Stimulated activated CD8-positive, alpha-beta memory T cell treated with anti-CD3 and anti-CD28 coated beads, Interleukin-2, amount 100 ng/mL, for 48 hours (primary cell): ENCODE measurements at places on chromosomes 5 and 9.

DNA sequence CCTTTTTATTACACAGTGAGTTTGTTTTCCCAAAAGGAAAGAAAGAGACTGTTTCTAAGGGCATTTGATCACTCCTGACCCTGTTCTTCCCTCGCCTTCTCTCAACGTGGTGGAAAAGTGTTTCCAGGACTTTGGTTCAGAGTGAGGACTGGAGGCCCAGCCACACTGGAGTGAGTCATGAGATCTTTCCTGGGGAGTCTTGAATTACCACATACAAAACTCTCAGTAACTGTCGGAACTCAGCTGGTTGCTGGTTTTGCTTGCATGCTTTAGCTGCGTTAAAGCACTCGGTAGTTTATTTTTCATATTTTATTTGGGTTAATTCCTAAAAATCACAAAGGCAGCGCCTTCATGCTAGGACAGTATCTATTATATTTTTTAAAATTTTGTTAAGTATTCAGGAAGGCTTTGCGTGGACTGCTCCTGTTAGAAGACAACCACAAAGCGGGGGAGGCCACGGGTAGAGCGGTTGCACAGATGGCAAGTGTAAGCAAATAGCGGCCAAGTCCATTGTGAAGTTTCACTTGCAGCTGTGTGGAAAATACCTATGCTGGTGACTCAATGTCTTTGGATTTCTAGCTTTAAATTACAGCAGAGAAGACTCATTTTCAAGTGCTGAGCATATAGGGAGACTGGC is 77.7 kb downstream of the ARSB start:
- DNase-seq = no peak

DNA sequence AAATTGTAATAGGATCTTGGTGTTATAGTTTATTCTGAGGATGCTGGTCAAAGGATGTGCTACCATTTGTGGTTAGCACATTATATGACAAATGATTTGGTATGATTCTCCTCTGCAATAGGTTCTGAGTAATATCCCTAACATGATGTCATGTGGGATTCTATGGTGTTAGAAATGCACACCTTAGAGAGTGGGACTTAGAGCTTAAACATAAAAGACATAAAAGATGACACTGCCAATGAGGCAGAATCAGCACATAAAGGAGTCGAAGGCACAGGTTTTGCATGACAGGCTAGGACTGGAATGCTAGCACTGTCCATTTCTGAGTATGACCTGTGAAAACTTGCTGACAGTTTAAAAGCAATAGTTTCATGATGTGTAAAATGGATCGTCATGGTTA is 100.4 kb downstream of the OSTF1 start:
- no peak for DNase-seq

- no peak for DNase-seq
These were observed 28.1 kb upstream of the DAB2 start for GRCh38 chr5:39452846-39453245.

DNA sequence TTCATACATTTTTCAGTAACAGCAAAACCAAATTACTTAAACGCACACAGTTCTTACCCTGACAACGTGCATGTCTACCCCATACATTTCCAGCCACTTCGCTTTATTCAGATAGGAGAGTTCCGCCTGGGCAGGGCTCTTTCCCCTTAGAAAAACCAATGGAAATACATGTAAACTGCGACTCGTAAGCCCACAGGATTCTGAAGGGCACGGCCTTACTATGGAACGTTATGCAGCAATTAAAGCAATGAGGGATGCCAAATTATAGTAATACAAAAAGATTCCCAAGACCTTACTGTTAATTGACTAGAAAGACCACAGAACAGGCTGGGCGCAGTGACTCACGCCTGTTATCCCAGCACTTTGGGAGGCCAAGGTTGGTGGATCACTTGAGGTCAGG is 64.5 kb downstream of the EPB41L4B start:
- DNase-seq = no peak

DNA sequence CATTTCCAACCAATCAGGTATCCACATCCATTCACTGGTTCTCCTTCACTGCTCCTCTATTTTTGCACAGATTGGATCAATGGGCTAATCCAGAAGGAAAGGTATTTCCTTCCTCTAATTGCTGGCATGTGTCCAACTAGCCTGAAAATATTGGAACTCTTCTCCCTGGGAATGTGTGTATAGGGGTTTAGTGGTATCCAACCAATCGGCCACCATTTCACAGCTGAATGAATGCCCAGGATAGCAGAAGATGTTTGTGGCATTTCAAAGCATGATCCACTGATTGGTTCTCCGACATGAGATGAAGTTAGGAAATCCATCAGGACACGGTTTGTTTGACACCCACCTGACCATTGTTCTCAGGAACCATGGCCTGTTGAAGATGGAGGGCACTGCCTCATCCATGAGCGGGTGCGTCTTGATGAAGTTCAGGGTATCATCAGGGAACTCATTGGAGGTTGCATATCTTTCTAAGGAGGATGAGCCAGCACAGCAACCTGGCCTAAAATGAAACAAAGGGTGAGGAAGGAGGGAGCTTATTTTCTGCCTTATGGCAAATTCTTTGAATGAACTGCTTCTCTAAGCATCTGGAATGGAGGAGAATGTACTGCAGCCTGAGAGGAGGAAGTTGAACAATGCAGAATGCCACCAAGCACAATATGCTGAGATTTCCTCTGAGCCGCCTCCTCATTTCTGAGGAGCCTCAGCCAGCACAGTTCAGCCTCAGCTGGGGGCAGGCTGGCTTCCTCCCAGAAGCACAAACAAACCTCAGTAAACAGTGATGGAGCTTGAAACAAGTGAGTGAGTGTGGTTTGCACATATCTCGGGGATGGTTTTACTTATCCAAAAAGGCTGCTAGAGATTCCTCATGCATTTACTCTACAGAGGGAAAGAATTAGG is 94.6 kb downstream of the SEMA6A start:
- no peak for DNase-seq

GRCh38 chr9:21751998-21752397 is 50.4 kb upstream of the MTAP start:
- DNase-seq = no peak

- no peak for DNase-seq
These were observed 131.3 kb downstream of the PRELID2 start for GRCh38 chr5:145703856-145704255.

- no peak for DNase-seq
These were observed 27.0 kb downstream of the FAM169A start for GRCh38 chr5:74839229-74839628.

GRCh38 chr9:129245276-129245675 is 67.2 kb upstream of the IER5L start:
- DNase-seq = no peak

DNA sequence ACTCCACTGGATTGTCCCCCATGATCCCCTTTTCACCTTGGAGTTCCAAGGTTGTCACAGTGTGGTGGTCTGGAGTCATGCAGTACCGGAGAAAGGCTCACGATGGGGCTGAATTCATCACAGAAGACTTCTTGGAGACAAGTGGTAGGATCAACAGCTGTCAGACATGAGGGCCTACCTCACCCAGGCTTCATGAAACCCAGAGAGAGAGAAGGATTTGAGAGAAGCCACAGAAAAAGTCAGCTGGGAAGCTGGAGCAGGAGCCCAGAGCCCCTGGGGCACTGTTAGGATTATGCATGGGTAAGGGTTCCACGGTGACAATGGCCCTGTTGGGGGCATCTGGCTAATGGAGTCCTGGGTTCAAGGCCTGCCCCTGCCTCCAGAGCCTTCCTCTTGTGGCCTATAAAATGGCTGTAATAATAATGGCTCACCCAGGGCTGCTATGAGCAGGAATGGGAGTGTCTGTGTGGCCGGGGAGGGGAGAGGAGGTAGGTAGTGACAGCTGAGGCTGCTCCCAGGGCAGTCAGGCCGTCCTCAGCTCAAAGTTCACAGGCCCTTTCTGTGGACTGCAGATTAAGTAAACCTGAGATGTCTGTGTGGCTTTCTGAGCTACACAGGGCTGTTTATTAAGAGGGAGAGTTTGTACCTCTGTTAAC is 910 bp downstream of the TRIM14 start:
- DNase-seq = no peak

DNA sequence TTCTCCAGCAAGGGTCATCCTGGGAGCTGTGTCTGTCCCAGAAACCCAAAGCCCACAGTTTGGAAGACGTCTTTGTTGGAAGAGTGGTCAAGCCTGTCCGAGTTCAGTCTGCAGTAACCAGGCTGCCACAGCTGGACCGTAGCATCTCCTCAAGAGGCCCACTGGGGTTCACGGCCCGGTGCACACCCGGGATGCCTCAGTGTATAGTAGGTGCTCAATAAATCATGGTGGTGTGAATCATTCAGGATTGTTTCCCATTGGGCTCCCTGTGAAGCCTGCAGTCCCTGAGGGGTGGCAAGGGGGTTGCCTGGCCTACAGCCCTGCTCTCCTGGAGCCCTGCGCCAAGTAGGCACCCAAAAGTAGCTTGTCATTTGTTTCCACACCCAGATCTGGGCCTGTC is 10.3 kb upstream of the PRRX2 start:
- no peak for DNase-seq

GRCh38 chr9:93465855-93466254 is 12.5 kb upstream of the FAM120AOS start:
- no peak for DNase-seq

DNA sequence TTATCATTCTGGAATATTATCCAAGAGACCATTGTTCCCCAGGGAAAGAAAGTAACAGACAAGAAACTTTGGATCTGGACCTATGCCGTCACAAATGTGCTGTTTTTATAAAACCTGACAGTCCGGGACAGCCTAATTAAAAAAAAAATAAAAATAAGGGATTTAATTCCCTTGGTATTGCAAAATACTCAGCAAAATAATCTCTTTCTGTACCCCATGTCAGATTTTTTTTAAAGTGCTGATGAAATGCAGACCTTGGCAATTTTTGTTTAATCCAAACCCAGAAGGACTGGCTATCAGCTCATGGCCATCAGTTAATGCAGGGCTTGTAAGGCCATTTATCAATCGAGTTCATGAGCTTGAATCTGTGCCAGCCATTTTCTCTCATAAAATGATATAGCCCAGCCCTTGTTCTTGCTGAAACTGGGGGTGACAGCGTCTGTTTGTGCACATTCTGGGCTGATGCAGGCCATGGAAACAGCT is 162.7 kb upstream of the S1PR3 start:
- DNase-seq = no peak

- DNase-seq = no peak
These were observed 227.2 kb downstream of the NSG2 start for GRCh38 chr5:174272671-174273070.

DNA sequence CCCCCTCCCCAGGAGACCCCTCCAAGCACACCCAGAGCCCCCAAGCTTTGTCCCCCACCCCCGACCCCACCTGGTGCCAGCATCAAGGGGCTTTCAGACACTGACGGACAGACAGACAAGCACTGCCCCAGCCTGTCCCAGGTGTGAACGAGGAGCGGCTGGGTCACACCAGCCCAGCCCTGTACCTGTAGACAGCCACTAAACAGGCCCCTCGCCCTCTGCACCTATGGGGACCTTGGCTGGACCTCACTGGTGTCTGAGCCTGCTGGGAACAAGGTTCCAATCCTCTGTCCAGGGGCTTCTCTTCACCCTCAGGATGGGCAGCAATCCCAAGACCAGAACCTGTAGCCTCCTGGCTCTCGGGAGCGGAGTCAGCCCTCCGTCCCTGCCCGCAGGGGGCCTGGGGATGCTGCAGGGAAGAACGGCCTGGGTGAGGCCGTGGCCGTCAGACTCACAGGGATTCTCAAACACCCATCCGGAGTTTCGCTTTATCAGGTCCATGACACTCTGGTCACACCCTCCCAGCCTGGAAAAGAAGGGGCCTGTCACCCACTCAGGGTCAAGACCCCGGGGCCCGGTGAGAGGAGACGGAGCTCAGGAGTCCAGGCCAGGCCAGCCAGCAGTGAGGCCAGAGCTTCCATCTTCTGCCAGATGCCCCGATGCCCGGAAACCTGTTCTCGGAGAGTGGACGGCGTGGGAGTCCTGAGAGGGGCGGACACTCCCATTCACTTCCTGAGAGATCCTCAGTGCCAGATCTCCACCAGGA is 2.8 kb downstream of the LCN6 start:
- no peak for DNase-seq

DNA sequence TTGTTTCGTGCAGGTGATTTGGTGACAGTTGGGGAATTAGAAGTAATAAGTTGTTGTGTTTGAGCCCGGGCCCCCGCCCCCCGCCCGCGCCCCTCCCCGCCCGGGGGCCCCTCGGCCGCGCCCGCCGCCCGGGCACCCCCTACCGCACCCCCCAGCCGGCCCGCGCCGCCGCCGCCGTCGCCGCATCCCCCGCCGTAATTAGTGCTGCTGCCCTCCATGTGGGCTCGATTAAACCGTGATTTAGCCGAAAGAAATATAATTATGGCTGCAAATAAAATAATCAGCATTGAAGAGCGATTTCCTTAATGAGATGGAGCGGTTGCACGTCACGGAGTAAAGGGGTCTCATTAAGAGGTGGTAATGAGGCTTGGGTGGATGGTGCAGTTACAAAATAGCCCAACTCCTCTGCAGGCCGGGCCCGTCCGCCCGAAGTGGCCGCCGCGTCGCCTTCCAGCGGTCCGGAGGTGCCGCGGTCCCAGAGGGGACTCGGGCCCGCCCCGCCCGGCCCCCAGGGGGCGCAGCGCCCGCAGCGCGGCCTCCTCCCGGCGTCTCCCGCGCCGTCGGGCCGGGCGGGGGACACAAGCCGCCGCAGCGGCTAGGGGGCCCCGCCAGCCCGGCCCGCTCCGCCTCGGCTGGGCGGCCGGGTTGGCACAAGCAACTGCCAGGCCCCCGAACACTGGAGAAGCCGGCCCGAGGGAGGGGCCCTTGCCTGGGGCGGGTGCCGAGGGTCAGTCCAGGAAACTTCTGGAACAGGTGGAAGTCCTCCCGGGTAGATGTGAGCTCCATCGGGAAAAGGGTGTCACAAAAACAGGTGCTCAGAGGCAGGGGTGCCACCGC is 6.9 kb upstream of the OTP start:
- DNase-seq = no peak

- DNase-seq = no peak
These were observed 403.3 kb downstream of the PLK2 start for GRCh38 chr5:58056546-58056945.

DNA sequence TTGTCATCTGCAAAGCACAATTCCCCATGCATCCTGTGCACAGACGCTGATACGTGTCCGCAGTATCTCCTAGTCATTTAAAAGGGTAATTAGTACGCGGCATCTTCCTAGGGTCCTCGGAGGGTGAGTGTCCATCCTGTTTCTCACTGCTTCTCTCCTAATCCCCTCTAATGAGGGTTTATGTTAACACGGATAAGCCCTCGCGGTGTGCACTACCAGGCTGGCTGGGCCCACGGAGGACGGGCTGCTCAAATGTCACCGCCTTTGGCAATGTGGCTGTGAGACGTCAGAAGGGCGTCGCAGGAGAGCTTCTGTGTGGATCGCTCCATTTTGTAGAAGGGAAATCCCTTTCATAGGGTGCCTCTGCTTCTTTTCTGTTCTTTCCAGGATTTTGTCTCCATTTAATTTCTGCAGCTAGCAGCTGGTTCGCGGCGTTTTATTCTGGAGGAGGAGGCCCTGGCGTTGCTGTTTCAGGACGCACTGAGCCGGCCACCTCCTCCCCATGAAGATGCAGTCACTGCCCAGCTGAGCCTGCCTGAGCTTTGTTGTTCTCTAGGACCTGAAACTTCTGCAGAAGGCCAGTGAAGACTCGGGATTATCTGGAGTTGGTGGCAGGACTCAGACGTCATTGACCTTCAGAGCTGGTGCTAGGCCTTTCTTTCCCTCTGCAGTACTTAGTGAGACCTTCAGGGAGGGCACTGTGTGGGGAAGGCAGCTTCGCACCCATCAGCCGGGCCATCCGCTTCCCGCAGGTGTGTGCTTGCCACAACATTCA is 326.1 kb upstream of the IRX1 start:
- no peak for DNase-seq
